ENCODE measurements at places on chromosomes 7 and 10.

- no peak for DNase-seq
Observed at GRCh38 chr10:60006062-60006461, 99.7 kb upstream of the CCDC6 start.

- DNase-seq, result no peak
Observed at GRCh38 chr7:99928994-99929729, at the start of gene GJC3. Gene GJC3 (minus strand): TSS chr7:99929620. CDS start chr7:99929620, 0 bp downstream.

DNA sequence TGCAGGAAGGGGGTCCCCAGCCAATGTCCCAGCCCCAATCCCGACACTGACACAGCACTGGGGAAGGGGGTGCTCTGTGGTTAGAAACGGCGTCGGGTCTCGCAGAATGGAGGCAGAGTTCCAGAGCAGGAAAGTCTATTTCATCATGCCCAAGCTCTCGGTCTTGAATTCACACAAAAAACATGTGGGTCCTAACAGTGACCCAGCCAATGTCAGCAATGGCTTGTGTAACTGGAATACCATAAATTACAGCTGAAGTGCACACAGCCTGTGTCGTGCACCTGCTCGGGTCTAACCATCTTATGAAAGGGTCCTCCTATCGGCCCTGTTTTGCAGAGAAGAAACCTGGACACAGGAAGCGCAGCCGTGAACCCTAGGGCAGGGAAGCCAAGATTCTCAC, 324.1 kb downstream of the ADARB2 start:
- DNase-seq, result no peak

DNA sequence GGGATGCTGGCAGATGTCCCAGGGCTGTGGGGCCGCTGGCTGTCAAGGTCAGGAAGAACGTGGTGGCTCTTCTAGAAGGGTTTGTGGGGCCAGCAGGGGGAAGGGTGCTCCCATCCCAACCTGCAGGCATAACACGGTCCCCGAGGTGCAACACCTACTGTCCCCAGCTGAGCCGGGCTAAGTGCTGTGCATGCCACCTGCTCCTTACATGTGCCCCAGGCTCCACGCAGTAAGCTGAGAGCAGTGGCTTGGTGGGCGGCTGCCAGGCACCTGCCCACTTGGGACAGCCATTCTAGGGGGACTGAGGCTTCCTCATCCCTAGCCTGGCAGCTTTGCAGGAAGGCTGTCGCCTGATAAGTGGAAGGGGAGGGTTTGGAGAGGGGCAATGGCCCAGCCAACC, 14.2 kb upstream of the ZNF735 start:
- DNase-seq, result no peak

DNA sequence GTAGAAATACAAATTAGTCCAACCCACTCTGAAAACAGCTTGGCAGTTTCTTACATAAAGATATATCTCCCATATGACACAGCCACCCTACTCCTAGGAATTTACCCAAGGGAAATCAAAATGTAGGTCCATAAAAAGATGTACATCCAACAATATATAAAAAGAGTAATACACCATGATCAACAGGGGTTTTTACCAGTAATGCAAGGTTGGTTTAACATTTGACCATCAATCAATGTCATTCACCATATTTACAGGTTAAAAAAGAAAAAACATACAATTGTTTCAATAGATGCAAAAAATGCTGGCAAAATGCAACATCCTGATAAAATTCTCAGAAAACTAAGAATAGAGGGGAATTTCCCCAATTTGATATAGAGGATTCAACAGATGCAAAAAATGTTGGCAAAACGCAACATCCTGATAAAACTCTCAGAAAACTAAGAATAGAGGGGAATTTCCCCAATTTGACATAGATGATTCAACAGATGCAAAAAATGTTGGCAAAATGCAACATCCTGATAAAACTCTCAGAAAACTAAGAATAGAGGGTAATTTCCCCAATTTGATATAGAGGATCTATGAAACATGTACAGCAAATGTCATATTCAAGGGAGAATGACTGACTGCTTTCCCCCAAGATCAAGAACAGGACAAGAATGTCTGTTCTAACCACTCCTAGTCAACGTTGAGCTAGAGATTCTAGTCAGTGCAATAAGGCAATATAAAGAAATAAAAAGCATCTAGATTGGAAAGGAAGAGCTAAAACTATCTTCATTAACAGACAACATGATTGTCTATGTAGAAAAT, 13.7 kb downstream of the ADAP1 start:
- DNase-seq, result no peak

DNA sequence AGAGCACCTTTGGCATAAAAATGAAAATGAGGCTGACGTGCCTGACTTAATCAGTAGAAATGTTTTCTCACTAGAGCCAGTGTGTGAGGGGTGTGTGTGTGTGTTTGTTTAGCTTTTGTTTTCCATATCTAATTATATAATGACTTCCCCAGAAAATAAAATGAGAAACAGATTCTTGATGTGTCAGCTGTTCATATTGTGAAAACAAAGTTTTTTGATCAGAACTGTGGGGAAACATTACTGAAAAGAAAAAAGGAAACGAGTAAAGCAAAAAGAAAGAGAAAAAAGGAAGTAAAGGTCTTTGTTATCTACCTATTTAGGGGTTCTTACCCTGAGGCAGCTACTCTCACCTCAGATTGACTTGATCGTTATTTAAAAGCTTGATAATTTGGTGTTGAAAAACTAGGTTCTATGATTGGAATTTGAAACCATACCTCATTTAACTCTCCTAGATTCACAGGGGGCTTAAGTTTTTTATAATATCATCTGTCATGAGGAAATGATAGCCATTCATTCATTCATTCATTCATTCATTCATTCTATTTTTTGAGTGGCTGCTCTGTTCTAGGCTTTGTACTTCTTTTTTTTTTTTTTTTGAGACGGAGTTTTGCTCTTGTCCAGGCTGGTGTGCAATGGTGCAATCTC, 58.0 kb downstream of the CREM start:
- DNase-seq, result no peak

GRCh38 chr10:44575601-44576380, 190.9 kb upstream of the CXCL12 start:
- DNase-seq, result no peak

DNA sequence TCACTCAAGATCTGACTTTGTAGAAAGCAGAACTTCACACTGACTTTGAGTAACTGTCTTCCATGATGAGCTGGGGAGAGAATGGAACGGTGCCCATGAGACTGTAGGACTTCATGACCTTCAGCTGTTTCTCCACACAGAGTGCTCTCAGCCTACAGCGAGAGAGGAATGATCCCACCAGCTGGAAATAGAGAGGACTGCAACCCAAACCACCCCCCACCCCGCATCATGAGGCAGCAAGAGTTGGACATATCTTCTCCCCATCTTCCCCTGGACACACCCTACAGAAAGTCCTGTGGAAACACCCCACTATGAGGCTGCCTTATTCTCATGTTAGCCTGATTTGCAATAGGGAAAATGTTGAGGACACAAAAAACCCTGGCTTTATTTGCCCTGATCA, 312.5 kb downstream of the PAXIP1 start:
- DNase-seq, result no peak

GRCh38 chr10:61417661-61418060, 35.5 kb downstream of the TMEM26 start:
- DNase-seq, result no peak

DNA sequence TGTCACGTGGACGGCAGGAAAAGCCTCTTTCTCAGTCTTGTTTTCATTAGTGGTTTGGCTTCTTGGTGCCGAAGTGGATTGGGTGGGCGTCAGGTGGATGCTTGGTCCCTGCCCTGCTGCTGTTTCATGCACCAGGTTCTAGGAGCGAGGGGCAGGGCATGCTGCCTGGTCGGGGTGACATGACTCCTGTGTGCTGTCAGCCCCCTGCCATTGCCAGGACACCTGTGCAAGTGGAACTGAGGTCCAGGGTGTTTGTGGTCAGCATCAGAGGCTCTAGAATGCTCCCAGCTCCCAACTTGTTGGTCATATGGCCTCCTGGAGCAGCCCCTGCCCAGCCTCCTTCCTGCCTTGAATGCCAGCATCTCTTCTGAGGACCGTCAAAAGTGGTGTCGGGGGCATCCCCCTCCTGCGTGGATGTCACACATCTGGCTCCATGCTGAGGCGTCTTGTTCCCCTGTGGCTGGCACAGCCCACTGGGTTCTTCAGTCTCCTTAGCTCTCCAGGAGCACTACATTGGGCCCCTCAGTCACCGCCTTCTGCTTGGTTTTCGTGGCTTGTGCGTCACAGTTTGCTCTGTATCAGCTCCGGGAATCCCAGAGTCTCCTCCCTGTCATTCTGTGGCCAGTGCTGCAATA, 24.8 kb downstream of the ADCY1 start:
- no peak for DNase-seq

- no peak for DNase-seq
Observed at GRCh38 chr10:102781090-102781920, 37.6 kb downstream of the WBP1L start.

DNA sequence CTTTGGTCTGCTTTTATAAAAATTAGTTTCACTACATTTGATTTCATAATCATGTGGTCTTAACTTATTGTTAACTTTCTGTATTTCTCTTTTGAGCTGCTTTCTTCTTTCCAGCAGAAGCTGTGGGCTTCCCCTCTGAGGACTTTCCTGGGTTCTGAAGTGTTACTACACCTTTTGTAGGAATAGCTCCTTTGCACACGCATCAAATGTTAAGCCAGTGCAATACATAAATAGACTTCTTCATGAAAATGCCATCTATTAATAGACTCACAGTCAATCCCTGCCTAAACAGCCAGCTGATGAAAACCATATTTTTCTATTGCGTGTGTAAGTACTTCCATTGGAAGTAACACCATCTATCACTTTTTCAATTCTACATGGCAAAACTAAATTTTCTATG, 1.5 kb downstream of the ABCB4 start:
- DNase-seq, result no peak

DNA sequence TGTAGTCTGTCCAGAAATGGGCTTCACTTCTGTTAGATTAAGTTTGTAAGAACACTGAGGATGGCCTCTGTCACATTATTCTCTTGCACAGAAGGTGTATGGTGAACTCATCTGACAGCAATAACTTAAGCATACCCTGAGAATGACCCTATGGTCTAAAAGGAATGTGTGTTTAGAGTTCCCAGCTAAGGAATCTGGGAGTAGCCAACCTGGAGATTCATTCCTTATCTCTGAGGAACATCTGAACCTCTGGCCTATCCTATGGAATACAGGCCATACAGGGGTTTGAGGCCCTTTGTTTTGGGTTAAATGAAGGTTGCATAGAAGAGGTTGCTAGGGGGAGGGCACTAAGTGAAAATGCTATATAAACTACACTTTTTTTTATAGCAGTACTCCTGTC, 41.4 kb downstream of the LAMB4 start:
- DNase-seq, result no peak

DNA sequence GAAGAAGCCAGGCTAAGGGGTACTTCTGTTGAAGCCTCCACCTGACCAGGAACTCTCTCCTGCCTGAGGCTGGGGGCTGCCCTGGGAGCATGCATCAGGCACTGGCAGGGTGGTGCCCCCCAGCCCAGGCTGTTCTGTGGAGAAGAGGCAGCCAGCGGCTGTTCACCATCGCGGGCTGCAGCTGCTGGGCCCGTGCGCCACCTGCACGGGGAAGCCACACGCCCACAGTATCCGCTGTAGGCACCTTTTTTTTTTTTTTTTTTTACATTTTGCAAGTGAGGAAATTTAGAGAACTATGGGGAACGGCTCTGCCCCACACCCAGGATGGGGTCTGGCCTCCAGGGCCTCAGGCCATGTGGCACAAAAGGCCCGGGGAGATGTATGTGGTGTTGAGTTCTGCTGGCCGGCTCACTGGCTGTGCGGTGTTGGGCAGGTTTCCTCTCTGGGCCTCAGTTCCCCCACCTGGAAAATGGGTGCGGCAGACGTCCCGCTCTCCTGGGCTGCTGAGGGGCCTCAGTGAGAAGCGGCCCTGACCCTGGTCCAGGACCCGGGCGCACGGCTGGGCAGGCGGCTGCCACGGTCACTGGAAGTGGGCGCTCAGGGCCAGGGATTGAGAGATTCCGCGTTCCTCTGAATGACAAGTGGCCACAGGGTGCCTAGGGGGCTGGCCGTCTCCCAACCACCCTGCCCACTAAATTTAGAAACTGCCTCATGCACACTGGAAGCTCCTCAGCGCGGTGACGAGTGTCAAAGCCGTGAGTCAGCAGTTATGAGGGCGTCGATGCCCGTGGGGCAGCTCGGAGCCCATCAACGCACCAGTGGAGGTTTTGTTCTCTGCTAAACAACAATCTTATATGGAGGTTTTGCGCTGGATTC, 8.8 kb upstream of the INTS1 start:
- no peak for DNase-seq

DNA sequence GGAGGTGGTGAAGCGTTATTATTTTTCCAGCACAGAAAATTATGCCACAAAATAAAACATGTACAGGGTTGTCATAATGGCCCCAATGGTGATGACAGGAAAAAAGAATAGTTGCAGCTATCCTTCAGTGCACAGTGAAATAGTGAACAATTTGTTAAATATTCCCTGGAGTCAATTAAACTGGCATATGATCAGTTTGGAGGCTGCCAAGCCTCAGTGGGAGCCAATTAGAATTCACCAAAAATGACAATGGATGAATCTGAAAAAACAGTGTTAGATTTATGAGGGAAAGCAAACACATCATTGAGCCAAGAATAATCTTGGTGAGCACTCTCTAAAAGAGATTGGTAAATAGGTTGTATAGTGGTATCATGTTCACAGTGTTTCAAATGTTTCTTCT, 146.3 kb downstream of the OTUD1 start:
- DNase-seq, result no peak

- no peak for DNase-seq
Observed at GRCh38 chr7:102063690-102064180, 222.9 kb upstream of the SH2B2 start.

DNA sequence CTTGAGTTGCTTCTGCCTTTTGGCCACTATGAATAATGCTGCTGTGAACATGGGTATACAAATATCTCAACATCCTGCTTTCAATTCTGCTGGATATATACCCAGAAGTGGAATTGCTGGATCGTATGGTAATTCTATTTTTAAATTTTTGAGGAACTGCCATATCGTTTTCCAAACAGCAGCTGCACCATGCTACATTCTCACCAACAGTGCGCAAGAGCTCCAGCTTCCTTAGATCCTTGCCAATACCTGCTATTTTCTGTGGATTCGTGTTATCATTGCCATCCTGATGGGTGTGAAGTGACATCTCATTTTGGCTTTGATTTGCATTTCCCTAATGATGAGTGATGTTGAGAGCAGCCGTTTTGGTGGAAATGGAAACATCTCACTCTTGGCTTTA, 26.7 kb downstream of the FRMD4A start:
- DNase-seq, result no peak

DNA sequence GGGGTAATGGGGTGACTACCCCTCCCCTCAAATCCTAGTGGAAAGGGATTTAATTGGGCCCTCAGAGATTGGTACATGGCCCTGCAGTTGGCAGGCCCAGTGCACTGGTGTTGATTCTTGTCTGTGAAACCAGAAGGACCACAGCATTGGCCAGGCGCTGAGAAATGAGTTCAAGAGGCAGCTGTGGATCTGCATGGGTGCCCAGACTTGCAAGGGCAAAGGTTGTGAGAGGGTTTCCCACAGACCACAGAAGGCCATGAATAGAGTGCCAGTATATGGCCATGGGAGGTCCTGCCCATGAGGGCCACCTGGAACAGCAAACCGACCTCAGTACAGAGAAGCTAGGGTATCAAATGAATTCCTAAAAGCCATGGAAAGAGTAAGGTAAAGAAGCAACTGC, 32.9 kb downstream of the TMEM168 start:
- DNase-seq, result no peak

All from GOT3 (cell line).